ENCODE measurements at places on chromosomes 11 and 22.

DNA sequence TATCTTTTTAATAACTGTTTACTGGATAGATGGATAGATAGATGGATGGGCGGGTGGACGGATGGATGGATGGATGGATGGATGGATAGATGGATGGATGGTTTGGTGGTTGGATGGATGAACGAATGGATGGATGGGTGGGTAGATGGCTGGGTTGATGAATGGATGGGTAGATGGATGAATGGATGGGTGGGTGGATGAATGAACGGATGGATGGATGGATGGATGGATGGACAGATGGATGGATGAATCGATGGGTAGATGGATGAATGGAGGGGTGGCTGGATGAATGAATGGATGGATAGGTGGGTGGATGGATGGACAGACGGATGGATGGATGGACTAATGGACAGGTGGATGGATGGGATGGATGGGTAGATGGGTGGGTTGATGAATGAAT, 13.8 kb upstream of the SLC22A12 start:
- DNase-seq: no peak

GRCh38 chr22:50702261-50702671, 29.6 kb downstream of the SHANK3 start:
- DNase-seq: no peak

DNA sequence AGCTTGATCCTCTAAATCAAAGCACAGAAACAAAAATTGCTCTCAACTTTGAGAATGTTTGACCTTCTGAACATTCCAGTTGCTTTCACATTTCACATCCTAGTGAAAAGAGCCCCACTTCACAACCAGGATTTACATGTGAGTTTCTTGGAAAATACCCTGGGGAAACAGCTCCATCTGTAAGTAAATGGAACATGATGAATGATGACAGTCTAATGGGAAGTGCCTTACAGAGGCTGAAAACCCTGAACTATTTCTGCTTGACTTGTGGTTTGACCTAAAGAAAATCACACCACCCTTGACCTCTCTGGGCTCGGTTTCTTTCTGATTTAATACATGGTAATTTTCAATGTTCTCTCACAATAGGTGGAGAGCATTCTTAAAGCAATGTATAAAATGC, 499.4 kb upstream of the API5 start:
- DNase-seq: no peak

- DNase-seq: no peak
These were observed 11.9 kb downstream of the SYT7 start for GRCh38 chr11:61569018-61569417.

DNA sequence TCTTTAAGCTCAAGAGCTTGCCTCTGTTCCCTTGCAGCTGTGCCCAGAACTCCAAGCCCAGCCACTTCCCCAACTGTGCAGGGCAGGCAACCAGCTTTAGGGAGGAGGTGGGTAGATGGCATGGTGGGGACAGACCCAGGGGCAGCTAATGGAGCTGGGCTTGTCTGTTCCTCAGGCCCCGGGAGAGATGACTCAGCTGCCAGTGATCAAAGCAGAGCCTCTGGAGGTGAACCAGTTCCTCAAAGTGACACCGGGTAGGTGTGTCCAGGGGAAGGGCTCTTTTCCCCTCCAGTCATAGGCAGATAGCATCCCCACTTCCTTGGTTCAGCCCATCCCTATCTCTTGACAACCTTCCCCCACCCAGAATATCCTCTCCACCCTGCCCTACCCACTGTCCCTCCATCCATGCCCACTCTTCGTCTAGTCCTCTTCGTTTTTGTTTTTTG, 32.4 kb downstream of the CREB3L1 start:
- no peak for DNase-seq

GRCh38 chr22:36225333-36225922, 13.9 kb downstream of the APOL2 start:
- no peak for DNase-seq

- no peak for DNase-seq
These were observed 27.5 kb downstream of the OSBPL5 start for GRCh38 chr11:3137486-3138177.

DNA sequence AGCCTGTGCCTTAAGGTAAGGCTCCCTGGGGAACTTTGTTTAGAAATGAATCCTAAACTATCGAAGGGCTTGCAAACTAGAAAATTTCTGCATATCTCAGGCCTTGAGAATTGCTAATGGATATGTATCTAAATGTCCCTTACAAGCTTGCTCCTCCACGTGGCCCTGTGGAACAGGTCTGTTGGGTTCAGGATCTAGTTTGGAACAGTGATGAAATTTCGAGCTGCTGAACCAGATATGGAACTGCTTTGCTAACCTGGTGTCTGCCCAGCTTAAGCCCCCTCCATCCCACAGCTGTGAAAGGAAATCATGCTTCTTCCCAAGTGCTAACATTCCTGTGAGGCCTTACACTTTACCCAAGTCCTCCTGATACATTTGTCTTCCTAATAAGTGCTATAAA, 11.6 kb downstream of the SREBF2 start:
- DNase-seq: no peak

DNA sequence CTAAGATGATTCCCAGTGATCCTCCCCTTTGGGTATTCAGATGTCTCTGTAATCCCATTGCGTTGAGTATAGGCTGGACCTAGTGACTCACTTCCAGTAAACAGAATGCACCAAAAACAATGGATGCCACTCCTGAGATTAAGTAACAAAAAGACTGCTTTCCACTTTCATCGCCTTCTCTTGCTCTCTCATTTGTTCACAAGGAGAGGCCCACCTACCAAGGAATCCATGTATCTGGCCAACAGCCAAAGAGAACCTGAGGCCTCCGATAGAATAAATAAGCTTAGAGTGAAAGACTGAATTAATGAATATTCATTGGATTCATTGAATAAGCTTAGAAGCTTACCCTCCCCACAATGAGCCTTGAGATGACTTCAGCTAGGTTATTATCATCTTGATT, 454.6 kb downstream of the KCNA4 start:
- DNase-seq: peak; percentile 50

DNA sequence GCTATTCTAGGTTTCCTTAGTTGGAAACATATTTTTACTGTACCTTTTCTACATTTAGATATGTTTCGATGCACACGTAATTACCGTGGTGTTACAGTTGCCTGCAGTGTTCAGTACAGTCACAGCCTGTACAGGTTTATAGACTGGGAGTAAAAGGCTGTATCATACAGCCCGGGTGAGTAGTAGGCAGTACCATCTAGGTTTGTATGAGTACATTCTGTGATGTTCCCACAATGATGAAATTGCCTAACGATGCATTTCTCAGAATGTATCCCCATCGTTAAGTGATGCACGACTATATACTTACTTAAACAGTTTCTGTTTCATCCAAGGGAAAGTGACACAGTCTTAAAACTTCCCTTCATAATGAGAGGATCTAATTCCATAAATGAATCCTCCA, 13.1 kb upstream of the THY1 start:
- DNase-seq: no peak

DNA sequence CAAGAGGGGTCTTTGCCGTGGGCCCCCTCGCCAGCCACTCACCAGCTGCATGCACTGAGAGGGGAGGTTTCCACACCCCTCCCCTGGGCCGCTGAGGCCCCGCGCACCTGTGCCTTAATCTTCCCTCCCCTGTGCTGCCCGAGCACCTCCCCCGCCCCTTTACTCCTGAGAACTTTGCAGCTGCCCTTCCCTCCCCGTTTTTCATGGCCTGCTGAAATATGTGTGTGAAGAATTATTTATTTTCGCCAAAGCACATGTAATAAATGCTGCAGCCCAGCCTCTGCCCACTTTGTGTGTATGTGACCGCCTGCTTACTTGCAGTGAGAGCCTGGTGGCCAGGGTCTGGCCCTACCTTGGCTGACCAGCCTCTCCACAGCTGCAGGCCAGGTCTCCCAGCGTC, 2.8 kb upstream of the CRACR2B start:
- no peak for DNase-seq

- peak; percentile 47 for DNase-seq
These were observed 34.1 kb downstream of the SERGEF start for GRCh38 chr11:17978553-17979287.

DNA sequence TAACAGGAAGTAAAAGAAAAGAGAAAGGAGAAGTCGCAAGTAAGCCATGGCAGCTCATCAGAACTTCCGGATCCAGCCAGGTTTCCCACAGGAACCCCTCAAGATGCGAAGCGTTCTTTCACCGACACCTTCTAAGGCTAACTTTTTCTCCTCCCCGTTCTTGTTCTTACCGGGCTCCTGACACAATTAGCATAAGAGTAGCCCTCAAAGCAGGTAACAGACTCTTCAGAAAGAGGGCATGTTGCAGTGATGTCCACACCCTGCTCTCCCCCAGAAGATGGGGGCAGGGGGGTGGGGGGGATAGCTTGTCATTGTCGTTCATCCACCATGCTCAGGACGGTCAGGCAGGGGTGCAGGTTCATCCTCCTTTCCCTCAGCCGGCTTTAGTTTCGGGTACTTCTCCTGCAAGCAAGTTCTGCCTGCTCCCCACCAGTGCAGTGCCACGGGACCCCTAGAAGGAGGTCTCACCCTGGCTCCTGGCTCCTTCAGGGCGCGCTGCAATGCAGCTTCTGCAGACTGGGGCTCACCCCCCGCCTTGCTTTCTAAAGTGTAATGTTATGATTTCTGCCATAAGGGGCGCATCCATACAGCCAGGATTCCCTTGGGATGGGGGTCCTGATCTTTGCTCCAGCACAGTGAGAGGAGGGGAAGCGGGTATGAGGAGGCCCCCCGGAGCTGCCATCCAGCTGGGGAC, 2.3 kb downstream of the OPCML start:
- no peak for DNase-seq

- peak; percentile 45 for DNase-seq
These were observed 8.9 kb downstream of the SLC15A3 start for GRCh38 chr11:60942970-60943565.

GRCh38 chr22:42062506-42063170, 8.0 kb downstream of the NAGA start:
- no peak for DNase-seq
